ENCODE measurements at places on chromosomes 13 and 19. TPM values are rescaled to one million over a fixed set of nuclear protein-coding genes. Genes with fewer than 3 reads are reported as not detected.

- no peak for DNase-seq
Measured at GRCh38 chr19:49927526-49928264, 1.3 kb upstream of the ATF5 start.

DNA sequence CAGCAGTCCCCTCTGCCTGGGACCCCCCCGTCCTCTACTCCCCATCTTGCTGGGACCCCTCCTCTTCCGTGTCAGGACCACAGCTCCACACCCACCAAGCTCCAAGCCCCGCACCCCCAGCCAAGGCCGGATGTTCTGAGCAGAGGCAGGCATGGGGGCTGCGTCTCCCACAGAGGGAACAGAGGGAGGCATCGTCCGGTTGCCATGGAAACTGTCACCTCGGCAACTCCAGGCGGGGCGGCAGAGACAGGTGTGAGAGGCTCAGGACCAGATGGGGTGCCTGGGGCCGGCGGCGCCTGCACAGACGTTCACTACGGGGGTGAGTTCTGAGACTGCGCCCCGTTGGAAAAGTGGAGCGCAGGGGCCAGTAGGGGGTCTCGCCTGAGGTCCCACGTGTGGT is 5.4 kb downstream of the RNU6-9 start:
- no peak for DNase-seq

DNA sequence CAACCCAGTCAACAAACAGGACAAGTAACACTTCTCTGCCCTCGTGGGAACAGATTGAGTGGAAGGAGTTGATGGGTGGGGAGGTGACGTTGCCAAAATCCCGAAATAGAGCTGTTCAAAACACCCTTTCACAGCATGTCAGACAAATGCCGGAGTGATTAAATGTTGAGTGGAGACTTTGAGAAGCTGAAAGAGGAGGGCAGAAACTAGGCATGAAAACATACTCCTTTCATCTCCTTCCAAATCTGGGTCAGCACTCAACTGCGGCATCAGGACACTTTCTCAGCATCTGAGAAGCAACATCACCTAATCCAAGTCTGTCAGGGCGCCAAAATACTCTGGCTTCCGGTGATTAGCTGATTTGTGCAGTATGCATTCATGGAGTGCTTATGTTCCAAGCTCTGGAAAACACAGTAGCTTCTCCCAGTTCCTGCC is 51.5 kb upstream of the MRI1 start:
- no peak for DNase-seq

DNA sequence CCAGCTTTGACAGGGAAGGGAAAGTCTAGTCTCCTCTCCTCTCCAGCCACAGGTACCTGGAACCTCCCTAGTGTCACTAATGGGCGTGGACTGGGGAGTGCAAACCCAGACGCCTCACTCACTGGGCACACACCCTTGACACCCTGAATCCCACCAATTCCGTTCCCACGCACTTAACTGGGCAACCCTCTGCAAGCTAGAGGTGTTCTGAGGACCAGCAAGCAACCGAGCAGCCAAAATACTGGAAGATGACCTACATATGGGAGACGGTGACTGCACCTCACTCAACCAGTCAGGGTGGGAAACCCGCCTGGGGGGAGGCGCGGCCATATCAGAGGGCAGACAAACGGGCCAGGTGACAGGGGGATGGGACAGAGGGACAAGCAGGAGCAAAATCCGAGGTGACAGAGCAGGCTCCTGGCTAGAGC is 991 bp downstream of the ABHD17A start:
- no peak for DNase-seq

- DNase-seq: no peak
Measured at GRCh38 chr19:17103177-17103576, 27.6 kb downstream of the MYO9B start.

AMER2 gene
- not detected for total RNA-seq

Data from left ventricle myocardium superior (tissue), 1 donor.